Adipocyte (in vitro differentiated cells): ENCODE measurements at places on chromosomes 12 and 14.

DNA sequence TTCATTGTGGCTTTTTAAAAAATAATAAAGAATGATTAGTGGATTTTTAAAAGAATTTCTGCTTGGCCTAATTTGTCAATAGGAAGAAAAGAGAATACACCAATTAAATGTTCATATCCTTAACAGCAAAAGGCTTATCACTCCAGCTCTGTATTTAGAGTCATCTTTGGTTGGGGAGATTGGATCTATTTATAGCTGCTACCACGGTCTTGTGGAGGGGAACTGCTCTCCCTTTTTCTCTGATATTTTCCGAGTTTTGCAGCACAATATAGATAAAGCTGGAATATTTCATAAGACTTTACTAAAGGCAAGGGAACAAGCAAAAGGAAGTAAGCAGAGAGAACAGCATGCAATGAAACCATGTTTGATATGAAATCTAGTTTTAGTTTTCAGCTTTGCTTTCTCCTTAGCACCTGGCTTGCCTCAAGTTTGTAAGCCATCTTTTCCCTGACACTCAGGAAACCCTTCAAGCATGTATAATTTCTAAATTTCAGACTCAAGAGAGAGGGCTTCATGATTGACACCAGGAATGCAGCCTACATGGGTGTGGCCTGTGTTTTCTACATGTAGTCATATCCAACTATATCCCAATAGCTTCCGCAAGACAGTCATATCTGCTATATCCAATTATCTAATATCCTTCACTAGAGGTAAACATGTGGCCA lies 35.2 kb downstream of the BRMS1L start:
- DNase-seq: no peak

DNA sequence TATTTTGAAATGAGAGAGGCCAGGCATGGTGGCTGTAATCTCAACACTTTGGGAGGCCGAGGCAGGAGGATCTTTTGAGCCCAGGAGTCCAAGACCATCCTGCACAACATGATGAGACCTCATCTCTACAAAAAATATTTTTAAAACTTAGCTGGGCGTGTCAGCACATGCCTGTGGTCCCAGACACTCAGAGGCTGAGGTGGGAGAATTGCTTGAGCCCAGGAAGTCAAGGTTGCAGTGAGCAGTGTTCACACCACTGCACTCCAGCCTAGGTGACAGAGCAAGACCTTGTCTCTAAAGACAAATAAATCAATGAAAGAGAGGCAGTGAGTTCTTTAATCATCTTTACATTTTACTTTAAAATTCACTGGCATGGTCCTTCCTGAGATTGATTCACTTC lies 124.5 kb downstream of the DUSP6 start:
- no peak for DNase-seq

GRCh38 chr12:58252914-58253313 lies 311.5 kb downstream of the ATP23 start:
- no peak for DNase-seq

DNA sequence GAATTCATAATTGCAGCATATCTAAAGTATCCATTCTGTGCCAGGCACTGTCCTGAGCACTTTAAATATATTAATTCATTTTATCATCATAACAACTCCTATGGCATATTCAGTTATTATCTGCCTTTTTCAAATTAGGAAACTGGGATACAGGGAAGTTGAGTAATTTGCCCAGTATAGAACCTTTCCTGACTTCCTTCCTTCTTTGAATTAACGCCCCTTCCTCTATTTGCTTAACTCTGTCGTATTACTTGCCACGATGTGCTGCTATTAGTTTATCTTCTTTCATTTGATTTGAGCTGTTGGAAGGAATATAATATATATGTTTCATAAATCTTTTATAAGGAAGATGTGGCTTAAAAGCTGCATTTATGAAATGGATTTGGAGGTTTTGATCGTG lies 25.4 kb upstream of the FAM177A1 start:
- no peak for DNase-seq

DNA sequence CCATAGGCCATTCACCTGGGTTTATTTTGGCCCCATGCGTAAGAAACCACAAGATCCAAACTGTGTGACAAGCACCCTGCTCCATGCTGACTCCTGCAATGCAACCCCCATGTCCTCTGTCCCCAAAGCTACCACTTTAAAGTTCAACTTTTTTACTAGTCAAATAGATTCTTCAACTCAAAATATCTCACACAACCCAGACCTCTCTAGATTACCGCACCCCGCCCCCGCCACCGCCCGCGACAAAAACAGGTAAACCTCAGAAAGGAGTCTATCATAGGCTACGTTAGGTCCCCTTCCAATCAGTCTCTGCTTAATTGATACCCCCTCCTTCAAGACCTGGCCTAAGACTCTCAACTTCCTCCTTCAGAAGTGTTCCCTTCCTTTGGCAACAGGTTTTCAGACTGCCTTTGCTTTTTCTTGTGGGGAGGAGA lies 2.2 kb downstream of the ZFP36L1 start:
- DNase-seq: no peak

DNA sequence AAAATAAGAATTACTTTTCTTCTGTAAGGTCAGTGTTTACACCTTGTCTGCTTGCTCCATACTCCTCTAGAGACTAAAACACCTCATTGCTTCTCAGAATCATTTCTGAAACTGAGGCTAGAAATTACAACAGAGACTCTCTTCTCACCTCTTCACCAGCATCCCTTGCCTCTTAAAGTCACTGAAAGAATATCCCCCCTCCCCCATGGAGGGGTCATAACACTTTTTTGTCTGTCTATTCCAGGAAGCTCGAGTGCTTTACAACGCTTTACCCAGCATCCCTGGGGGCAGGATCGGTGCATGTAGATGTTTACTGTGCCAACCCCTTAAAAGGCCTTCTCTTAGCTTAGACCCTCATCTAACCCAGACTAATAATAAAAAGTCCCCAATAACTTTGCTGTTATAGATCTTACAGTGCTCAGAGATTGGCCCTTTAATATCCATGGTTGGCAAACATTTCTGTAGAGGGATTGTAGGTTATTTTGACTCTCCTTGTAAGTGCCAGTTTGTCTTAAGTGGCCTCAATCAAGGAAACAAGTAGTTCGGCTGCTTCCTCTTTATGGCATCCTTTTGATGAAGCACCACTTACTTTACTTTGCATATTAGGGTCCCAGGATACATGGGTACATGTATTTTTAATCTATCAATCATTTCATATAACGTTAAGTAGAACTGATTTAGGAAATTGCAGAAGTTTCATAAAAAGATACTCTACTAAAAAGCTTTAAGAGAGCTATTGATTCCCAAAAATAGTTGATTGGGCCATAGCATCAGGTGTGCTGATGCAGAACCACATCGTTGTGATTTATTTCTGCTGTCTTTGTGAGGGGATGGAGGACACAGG lies 29.3 kb downstream of the PRKCH start:
- DNase-seq: no peak

DNA sequence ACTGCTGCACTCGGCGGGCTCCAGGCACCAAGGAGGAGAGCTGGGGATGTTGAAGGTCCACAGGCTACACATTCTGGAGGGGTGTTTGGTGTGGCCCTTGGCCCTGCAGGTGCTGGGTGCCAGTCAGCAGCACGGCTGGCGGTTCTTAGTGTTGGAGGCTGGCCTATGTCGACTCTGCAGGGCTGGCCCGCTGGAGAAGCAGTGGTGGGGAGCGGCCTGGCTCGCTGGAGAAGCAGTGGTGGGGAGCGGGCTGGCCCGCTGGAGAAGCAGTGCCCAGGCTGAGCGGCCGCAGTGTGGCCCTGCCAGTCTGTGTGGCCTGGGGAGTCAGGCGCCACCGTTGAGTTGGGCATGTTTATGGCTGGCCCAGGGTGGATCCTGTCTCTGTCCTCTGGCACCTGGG lies 27.3 kb downstream of the MTA1 start:
- DNase-seq: no peak

DNA sequence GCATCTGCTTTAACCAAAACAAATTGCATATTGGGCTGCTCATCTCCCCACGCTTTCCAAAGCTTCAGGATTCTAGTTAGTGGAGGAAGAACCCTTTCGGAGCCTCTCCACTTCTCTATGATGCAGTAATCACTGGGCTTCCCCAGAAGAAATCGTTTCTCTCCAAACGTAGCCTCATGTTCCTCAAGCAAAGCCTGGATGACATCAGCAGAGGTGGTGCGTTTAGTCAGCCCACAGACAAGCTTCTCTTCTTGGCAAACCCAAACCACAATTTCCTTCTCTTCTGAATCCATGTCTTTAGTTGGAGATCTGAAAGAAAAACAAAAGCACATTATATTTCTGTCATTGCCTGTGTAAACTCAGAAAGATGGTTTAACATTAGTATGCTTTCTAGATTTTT lies 30.6 kb downstream of the RASSF9 start:
- DNase-seq: no peak

GRCh38 chr12:100324498-100324897 lies 32.4 kb upstream of the SLC17A8 start:
- DNase-seq: no peak

DNA sequence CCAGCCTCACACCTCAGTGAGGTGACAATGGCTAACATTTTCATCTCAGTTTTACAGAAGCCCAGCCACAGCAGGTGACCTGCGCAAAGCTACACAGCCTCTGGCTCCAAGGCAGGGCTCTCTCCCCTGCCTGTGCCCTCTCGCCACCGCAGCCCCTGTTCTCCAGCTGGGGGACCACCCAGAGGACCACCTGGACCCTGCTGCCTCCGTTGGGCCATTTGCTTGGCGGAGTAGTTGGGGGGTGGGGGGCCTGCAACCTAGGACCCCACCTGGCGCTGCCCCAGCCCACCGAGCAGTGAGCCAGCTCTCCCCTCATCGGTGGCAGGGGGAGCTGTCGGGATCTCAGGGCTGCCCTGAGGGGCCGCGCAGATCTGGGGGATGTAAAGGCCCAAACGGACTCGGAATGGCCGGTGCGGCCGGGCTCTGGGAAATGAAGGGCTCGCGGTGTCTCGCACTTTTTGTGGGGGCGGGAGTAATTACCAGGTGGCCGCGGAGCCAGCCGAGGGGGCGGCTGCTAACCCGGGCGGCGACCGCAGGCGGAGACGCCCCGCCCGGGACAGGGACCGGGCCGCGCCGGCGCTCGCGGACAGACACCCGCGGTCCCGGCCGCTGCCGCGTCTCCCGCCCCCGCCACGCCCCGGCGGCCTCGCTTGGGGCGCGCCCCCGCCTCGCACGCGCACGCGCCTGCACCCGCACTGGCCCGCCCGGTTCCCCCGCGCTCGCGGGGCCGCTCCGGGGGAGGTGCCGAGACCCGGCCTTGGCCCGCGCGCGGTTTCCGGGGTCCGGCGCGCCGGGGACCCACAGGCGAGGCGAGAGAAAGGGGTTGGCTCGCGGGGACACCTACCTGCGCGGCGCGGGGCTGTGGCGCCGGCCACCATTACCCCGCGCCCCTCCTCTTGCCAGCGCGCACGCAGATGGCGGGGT lies 8.6 kb upstream of the GPR68 start:
- peak; percentile 66 for DNase-seq

DNA sequence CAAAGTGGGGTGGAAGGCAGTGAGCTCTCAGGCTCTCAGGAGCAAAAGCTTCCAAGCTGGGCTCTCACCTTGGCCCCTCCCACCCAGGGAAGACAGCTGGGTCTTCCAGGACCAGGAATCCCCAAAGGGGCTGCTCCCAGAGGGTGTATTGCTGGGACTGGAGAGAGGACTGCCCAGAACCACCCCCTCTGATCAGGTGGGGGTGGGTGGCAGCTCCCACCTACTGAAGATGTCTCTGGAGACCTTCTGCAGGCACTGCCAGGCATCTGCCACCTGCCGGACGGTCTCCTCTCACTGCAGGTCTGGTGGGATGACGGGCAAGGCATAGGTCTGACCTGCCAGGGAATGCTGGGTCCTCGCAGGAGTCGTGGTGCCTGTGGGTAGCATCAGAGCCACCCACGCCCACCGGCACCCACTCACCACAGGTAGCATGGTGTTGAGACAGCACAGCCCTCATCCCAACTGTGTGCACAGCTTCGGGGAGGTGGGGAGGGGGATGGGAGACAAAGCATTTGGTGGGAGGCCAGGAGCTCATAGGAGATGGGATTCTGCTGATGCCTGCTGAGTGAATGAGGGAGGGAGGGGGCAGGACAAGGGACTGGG lies 103.2 kb downstream of the SINHCAF start:
- DNase-seq: no peak

DNA sequence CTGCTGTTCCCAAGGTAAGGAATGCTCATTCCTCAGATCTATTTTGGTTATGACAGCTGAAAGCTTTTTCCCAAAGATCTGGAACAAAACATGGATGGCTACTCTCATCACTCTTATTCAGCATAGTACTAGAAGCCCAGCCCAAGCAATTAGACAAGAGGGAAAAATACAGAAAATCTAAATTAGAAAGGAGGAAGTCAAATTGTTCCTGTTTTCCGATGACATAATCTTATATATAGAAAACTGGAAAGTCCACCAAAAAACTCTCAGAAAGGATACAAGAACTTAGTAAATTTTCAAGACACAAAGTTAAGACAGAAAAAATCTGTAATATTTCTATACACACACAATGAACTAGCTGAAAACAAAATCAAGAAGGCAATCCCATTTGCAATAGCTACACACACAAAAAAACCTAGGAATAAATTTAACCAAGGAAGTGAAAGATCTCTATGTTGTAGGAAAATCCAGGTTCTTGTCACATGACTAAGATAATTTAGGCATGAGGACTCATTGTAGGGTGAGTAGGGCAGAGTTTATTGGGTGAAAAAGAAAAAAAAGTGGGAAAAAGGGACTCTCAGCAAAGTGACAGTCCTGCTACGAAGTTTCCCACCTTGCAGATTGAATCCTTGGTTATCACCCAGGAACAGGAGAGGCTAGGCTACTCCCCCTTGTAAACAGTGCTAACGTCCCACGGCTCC lies 28.6 kb upstream of the KLRB1 start:
- no peak for DNase-seq

DNA sequence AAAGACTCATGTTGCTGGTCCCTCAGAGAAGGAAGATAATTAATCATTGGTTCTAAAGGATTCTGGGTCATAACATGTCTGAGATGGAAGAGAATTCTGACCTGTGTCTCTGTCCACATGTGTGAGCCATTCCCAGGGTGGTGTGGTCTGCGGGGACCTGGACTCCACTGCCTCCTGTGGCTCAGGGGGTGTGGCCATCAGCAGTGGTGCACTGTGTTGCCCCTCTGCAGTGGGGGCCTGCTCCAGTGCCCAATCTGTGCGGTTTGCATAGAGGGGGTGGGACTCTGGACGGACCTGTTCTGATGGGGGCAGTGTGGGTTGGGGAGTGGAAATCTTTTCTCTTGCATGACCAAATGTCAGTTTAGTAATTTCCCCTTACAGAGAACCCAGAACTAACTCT lies 13.5 kb downstream of the KRT85 start:
- DNase-seq: no peak

- no peak for DNase-seq
Observed at GRCh38 chr12:92340441-92341064, 194.9 kb upstream of the BTG1 start.

DNA sequence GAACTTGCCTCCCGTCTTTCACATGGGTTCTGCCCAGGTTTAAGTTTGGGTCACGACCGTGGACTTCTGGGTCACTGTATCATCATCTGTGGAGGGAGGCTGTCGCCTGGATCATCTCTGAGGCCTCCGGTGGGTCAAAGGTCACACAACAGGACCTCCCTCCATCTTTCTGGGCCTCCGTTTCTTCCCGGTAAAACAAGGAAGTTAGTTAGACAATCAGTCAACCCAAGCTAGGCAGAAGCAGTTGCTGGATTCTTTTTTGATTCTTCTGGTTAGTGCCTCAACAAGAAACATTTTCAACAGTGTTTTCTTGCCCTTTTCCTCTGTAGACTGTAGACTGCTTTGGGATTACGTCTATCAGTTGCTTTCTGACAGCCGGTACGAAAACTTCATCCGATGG lies 186.6 kb upstream of the BCL2L14 start:
- DNase-seq: no peak
